Right renal pelvis (tissue), 4 donors: ENCODE measurements at places on chromosomes 4 and X. TPM values are rescaled to one million over a fixed set of nuclear protein-coding genes. Genes with fewer than 3 reads are reported as not detected.

Gene ZCCHC18
- 5.0 TPM for polyA plus RNA-seq

Gene PDE6B
- 37.3 TPM for polyA plus RNA-seq

Gene RLIM
- 35.4 TPM for polyA plus RNA-seq

Gene KCND1
- polyA plus RNA-seq: 2.7 TPM

Gene MAN2B2
- polyA plus RNA-seq: 18.0 TPM

Gene NEXMIF
- polyA plus RNA-seq: 3.9 TPM

DNA sequence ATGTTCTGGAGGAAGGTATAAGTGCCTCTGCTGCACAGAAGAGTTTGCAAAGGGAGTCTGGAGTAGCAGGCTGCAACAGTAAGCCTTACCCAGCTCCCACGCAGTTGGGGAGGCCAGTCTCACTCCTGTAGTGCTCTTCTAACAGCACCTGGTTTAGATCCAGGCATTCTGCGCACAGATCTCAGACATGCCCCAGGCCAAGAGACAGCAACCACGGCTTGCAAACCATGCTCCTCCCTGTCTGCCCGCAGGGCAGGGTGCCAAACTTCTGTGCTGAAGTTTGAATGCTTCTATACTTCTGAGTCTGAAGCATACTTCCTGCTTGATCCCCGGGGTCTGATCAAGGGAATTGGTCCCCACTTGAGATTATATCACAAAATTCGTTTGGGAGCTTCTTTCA, 106.3 kb downstream of the LINC00632 start:
- DNase-seq: no peak

DNA sequence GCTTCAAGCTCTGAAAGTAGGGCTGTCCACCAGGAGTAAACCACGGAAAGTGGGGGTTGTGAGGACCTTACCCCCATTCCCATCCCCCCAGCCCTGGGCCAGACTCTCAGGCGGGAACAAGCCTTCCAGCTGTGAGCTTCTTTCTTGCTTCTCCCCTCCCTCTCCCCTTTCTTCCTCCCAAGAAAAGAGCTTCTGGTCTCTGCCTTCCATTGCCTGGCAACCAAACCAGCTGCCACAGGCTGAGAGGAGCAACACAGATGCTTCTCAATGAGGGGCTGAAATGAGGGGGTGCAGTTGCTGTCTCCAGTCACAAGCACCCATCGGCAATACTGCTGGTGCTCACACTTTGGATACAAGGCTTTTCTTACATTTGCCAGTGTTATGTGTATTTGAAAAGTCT, 72.5 kb downstream of the SLC16A2 start:
- DNase-seq: no peak

- no peak for DNase-seq
Measured at GRCh38 chrX:109842611-109843010, 109.6 kb upstream of the ACSL4 start.

DNA sequence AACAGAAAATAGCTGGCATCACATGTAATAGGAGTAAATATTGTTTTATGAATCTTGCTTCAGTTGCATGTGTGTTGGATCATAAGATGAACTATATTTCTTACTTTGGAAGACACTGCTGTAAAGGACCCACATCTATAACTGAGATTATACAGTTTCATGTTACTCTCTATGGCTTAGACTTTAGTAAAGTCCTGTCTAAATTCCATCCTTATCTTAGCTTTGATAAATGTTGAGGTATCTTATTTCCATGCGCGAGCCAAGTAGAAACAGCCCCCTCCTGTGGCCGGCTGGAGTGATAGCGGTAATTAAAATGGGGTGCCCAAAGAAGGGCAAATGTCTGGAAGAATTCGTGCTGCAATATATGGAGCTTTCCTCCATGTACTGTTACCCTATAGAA, 43.0 kb downstream of the CCDC158 start:
- no peak for DNase-seq

DNA sequence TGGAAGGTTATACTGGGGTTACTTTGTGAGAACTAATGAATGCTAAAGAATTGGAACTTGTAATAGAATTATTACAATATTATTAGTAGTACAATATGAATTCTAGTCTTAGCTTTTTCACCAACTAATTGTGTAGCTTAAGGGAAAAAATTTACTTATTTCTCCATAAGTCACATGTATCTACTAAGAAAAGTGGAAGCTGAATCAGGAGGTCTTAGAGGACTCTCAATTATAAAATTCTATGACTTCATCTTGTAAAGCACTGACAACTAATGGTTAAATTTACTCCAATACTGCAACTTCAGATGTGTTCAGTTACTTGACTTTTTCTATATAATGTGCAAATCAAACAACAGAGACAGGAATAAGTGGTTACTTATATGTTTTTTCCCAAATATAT, 899 bp upstream of the TMPRSS11D start:
- no peak for DNase-seq

DNA sequence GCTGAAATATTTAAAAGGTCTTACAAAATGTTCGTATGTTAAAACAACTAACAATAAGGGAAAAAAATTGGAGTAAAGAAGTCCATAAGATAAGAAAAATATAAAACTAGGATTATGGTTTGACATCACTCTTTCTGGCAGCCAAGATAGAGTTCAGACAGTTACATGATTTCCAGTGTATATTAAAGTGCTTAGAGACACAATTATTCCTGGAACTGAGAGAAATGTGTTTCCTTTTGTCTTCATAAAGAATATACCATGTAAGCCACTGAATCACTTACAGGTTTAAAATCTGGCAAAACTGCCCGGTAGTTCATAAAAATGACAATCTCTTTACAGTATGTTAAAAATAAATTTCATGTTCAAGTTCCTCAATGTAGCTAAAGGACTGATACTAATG, 538.7 kb upstream of the ATOH1 start:
- no peak for DNase-seq

DNA sequence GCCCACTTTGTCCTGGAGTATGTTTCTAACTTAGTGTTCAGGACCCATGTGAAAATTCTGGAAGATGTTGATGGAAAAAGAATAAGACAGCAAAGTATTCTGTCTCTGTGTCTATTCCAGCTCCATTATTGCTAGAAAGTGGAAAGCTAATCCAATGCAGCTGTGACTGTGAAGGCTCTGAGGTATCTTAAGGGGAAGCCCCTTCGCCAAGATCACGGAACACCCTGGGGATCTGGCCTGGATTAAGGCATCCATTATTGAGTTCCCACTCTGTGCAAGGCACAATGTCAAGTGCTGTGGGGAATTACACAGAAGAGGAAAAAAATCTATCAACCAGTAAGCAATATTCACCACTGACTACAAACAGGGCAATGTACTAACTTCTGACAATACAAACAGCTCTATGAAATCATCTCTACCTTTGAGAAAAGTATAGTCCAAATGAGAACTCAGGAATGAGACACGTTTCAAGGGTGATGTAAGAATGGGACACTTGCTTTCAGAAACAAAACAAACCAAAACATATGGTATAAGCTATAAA, 222.1 kb downstream of the LDB2 start:
- DNase-seq: no peak

DNA sequence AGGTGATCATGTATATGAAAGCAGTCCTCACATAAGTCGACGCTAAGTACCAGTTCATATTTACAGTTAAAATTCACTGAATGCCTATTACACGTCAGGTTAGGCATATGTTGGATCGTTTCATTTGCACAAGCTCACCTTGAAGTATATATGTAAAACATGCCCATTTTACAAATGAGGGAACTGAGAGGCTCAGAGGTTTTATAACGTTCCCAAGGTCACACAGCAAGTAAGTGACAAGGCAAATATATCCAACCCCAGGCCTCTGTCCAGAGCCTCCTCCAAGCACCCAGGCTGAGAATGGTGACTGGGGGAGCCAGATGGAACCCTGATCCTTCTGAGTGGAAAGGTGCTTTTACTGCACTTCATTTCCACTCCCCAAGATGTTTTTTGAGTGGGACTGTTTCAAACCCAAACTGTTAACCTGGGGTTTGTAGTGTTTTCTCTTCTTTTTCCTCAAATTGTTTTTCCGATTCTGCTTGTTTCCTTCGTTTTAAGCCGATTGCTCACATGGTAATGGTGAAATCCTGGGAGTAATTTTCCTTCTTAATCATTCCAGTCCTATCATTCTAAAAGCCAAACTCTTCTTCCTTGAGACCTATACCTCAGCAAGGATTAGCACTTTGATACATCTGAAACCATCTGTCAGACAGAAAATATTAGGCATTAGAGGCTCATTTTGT, 791 bp downstream of the SMIM20 start:
- DNase-seq: no peak

- DNase-seq: no peak
Measured at GRCh38 chr4:26892480-26893150, 32.0 kb downstream of the STIM2 start.

- no peak for DNase-seq
Measured at GRCh38 chr4:133136833-133137232, 12.3 kb upstream of the PCDH10 start.
